ENCODE measurements at places on chromosomes 5 and 9.

DNA sequence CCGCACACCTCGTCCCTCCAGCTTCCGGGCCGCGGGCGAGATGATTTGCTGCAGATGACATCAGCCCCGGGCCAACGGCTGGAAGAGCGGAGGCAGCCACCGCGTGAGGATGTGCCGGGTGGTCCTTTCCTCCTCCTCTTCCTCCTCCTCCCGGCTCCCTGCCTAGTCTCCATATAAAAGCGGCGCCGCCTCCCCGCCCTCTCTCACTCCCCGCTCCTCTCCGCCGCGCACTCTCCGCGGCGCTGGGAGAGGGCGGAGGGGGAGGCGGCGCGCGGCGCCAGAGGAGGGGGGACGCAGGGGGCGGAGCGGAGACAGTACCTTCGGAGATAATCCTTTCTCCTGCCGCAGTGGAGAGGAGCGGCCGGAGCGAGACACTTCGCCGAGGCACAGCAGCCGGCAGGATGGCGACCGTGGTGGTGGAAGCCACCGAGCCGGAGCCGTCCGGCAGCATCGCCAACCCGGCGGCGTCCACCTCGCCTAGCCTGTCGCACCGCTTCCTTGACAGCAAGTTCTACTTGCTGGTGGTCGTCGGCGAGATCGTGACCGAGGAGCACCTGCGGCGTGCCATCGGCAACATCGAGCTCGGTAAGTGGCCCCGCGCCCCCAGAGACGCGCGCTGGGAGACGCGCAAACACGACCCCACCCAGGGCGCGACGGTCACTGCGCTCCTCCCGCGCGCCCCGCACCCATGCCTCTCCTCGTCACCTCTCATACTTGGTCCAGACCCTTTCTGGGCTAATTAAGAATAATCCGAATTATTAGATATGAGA is at the start of gene MAP1B:
MAP1B (plus strand) TSS at position 345 of the 770 bp plus-strand sequence; CDS start at position 402, 57 bp downstream.
- no peak for DNase-seq

GRCh38 chr9:134560654-134561053 is 80.9 kb upstream of the COL5A1 start:
- DNase-seq: no peak

DNA sequence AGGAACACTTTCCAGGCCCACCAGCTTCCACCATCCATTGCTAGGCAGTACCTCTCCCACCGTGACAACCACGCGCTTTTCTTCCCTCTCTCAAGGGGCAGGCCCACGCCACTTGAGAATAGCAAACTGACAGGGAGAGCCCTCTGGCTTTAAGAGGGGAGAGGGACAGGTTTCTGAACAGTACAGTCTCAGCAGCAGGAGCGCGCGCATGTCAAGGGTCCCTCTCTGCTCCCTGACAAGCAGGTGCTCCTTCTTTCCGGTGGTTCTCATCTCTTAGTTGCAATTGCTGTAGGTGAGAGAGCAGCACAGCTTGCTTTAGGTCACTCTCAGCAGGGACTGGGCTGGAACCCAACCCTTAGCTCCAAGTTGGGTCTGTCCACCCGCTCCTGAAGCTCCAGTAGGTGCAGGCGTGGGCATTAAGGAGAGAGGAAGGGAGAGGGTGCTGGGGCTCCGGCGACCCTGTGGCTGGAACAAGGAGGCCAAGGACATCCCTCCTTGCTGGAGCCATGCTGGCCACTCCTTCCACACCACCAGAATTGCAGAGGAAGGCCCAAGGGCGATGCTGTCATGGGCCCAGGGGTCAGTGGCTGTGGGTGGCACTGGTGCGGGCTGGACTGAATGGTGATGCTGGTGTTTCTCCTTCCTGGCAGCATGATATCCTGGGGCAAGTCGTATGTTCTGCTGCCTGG is 9.0 kb upstream of the PHF2 start:
- DNase-seq: no peak

DNA sequence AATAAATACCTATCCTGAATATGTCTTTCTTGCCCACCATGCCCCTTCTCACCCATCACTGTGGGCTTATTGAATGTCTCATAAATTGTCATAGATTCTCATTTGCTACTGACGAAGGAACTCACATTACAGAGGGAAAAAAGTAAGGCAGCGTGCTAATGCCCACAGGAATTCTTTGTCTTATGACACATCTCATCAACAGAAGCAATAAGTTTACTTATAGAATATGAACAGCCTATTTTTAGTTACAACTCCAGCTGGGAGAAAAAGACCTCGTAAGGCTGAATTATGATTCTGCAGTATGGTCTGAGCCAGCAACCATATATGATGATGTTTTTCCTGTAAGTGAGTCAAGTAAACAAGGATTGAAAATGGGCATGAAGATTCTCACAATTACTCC is 22.4 kb upstream of the ATG10 start:
- DNase-seq: no peak

DNA sequence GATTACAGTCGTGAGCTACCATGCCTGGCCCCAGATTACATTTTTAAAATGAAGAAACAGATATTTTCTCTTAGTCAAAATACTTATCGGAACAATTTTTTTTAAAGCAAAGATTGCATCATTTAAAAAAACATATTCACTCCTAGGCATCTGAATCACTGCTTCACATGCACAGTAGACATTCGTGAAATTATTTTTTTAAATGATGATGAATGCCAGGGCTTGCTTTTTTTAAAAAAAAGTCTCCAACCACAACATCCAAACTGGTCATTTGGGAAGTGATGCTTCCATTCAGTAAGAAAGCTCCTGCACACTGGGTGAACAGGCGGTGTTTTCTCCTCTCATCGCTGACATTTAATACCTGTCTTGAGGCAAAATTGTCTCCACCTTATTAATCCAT is 223.0 kb upstream of the DMRT1 start:
- DNase-seq: no peak

- DNase-seq: no peak
Measured at GRCh38 chr5:53008751-53009150, 19.6 kb downstream of the ITGA2 start.

DNA sequence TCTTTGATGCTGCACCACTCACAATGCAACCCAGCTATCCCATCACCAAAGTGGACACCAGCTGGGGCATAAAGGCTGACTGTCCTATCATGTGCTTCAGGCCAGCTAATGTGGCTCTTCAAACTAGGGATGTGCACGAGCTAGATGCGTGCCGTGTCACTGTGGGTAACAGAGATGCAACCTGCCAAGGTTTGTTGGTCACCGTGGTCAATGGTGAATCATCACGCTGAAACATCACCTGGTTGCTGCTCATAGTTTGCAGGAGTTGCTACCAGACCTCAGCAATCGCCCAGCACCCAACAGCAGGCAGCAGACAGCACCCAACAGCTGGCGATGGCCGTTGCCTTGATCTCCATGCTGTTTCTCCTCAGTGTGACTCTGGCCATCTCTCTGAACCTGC is 2.1 kb upstream of the PCDHGA1 start:
- DNase-seq: no peak

All from CD4-positive, alpha-beta T cell treated with Interleukin-1 beta for 1 hour (primary cell).